ENCODE measurements at places on chromosomes 3 and 15.

- DNase-seq = peak; percentile 5
Observed at GRCh38 chr3:136856665-136857064, 5.3 kb upstream of the NCK1 start.

GRCh38 chr3:41726891-41727290 is 235.0 kb downstream of the ULK4 start:
- DNase-seq = no peak

DNA sequence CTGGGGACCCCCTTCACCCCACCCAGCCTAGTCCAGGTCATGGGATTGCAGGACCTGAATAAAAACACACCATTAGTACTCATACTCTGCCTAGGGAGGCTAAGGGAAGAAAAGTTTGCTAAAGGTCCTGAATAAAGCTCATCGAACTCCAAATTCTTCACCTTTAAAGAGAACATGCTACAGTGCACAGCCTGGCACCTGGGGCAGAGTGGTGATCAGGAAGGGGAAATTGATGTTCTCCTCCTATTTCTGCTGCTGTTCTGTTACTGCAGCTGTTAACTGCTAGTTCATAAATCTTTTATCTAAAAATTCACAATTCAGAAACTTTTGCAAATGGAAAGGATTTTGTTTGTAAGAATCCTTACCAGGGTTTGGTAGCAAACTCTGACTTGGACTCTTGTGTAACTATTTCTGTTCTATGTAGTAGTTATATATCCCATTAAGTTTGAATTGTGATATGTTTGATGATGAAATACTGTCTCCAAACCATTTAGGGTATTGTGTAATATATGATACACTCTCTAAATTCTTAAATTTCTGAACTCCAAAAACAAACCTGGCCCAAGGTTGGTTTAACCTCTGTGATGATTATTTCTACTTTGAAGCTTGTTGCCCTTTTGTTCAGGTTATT is 27.9 kb downstream of the MCTP2 start:
- DNase-seq = no peak

DNA sequence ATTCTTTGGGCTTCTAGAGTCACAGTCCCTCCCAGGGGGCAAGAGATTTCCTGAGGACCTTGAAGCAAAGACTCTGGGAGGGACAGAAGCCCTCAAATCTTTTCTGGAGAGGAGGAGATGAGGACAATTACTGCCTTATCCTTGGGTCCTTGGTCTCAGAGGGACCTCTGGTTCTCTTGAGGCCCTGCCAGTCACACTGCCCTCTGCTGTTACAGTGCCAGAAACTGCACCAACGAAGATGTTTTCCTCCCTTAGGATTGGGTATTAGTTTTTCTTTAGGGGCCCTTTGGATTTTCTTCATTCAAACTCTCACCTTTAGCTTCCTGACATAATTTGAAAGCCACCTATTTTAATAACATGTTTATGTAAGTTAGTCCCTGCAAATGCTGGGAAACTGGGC is 58.2 kb upstream of the SCN5A start:
- no peak for DNase-seq

- DNase-seq = no peak
Observed at GRCh38 chr3:129602730-129603560, 3.5 kb downstream of the PLXND1 start.

- no peak for DNase-seq
Observed at GRCh38 chr3:127529346-127530188, 61.0 kb downstream of the TPRA1 start.

DNA sequence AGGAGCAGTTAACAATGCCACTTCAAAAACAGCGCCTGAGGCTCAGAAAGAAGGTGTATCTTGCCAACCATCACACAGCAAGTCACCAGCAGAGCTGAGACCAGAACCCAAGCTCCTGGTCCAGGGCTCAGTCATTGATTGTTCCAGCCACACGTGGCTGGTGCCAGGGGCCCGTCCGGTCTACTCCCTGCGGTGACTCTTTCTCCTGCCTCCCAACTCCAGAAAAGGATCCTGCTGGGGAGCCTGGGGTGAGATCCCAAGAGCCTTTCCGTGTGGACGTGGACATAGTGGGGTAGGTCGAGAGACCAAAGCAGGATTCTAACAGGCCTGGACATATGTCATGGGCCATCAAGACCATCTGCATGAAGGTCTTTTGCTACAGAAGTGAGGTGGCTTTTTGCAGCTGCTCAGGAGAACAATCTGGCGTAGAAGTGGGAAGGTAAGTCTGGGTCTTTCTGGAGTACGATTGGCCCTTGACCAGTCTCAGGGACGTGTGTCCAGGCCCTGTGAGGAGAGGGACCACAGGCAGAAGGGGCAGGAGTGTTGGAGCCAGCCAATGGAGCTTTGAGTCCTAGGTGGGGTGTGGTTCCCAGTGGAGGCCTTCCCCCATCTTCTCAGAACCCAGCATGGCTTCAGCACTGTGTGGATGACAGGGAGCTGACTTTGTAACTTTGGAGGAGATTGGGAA is 105.4 kb downstream of the HMG20A start:
- no peak for DNase-seq

- DNase-seq = no peak
Observed at GRCh38 chr3:50296721-50297383, 2.4 kb downstream of the HYAL3 start.

DNA sequence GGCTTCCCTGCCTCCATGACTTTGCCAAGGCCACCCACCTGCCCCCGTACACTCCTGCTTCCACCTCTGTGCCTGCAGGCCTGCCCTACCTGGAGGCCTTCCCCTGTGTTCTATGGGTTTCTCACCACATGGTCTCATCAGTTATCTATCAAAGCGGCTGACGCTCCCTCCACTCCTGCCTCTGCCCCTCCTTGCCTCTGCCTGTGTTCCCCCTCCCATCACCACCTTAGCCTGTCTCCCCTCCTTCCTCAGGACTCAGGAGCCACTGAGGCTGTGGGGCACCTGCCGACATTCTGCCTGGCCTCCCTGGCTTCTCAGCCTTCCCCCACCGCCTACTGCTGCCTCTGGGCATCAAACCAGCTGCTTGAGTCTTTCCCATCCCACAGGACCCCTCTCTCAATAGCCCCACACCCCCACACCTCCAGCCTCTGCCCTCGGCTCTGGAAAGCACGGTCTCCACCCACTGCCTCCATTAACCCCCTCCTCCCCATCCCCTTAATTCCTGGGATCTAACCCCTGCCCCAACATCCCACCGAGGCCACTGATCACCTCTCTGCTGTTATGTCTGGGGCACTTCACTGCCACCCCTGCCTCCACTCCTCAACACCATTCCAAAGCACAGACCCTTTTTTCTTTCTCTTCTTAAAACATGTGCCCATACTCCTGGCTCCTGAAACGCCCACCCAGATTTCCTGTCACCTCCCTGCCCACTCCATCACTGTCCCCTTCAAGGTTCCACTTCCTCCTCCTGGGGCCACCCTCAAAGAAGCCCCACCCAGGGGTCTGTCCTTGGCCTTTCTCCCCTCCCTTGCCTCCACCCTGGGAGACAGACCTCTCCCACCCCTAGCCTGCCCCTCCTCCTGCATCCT is 24.4 kb upstream of the CYP11A1 start:
- DNase-seq = no peak

DNA sequence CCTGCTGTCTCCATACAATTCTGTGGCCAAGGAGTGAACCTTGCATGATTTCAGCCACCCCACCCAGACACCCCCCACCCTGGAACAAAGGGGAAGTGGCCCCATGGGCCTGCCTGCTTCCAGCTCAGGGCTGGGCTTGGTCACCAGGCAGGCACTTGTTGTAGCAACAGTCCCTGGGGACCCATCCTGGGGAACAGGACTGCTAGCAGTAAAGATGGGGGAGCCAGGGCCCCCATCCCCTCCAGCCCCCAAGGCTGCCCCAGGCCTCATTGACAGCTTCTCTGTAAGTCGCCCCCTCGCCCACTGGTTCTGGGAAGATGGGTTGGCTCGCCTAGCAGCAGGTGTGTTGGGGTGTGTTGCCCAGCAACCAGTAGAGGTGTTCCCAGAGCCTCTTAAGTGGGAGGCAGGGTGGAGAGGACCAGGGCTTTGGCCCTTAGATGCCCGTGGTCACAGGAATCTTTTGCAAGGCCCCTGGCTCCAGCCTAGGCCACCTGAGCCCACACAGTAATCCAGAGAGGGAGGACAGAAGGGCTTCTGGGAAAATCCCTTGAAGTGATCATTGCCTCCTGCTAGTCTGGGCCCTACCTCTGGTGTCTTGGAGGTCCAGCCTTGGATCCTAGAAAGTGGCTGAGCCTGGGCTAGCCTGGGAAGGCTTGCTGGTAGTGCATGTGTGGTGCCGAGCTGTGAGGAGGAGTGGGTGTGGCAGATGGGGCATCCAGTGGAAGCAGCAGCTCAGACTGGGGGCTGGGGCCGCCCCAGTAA is 48.9 kb downstream of the CYP11A1 start:
- DNase-seq = peak; percentile 92

GRCh38 chr3:112382543-112383160 is 49.7 kb downstream of the CD200 start:
- no peak for DNase-seq

DNA sequence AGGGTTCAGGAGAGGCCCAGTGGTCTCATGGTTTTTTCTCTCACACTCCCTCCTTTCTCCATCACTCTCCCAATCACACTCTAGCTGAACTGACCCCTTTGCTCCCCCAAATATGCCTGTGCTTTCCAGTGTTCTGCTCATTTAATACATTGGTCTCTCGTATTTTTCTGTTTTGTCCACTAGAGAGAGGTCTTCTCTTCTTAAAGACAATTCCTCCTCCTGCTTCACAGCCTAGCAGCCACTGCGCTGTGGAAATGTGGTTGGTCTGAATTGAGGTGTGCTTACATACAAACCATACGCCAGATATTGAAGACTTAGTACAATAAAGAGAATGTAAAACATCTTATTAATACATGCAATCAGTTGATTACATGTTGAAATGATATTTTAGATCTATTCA is 60.6 kb upstream of the XCR1 start:
- no peak for DNase-seq

GRCh38 chr3:132265028-132265427 is 52.2 kb upstream of the ACP3 start:
- no peak for DNase-seq

DNA sequence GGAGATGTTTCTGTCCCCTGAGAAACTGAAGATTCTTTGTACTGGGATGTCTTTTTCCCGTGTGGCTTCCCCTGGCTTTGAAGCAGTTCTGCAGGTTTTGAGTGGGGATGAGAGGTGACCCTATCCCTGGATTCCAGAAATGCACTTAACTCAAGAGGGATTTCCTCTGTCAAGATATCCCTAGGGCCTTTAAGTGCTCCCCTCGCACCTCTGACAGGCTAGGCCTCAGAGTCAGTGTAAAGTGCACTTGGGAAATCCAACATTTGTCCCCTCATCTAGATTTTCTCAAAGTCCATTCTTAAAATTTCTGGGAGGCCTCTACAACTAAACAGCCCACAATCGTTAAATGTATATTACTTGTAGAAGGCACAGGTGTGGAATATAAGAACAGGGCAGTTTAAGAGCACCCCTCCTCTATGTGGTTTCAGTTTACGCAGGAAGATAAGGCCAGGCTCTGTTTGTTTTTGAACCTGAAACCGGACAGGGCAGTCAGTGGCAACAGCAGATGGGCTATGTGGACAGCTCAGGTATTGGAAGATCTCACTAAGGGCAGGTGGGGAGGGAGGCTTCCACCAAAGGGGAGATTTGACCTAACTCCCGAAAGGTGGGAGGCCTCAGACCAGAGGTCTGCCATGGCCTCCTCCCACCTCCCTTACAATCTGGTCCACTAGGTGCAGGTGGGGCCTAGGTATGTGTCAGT is 4.8 kb downstream of the C3orf52 start:
- DNase-seq = peak; percentile 45

- DNase-seq = no peak
Observed at GRCh38 chr15:79166311-79166955, 75.9 kb upstream of the RASGRF1 start.

GRCh38 chr15:83435782-83436181 is 11.4 kb upstream of the SH3GL3 start:
- no peak for DNase-seq

- peak; percentile 6 for DNase-seq
Observed at GRCh38 chr15:89999676-90000185, 1.4 kb upstream of the ZNF710 start.

DNA sequence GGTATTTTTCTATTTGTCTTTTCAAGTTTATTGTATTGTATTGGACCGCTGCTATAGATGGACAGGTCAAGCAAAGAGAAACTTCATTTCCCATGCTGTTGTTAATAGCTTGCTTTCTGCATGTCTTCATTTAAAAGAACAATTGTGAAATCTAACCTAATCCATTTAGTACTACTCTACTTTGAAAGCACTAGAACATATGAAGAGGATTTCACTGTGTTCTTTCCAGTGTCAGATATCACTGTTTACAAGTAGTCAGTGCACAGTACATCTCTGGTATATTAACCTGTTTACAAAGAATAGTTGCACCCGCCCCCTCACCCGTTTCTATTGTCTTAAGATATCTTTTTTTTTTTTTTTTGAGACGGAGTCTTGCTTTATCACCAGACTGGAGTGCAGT is 21.8 kb upstream of the EDEM1 start:
- DNase-seq = no peak

GRCh38 chr3:185498503-185499396 is at the start of gene TMEM41A:
TSS of gene TMEM41A (minus strand) at chr3:185499035. CDS start at chr3:185498961, 74 bp downstream.
- DNase-seq = peak; percentile 97

DNA sequence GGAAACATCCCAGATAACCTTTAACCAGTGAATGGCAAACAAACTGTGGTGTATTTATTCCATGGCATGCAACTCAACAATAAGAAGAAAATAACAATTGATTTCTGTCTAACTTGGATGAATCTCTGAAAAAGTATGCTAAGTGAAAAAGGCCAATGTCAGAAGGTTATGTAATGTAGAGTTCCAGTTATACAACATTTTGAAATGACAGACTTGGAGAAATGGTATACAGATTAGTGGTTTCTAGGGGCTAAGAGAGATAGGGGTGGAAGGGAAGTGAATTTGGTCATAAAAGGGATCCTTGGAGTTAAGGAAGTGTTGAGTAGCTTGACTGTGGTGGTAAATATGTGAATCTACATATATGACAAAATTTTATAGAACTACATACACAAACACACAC is 269.4 kb upstream of the SUCLG2 start:
- DNase-seq = no peak

DNA sequence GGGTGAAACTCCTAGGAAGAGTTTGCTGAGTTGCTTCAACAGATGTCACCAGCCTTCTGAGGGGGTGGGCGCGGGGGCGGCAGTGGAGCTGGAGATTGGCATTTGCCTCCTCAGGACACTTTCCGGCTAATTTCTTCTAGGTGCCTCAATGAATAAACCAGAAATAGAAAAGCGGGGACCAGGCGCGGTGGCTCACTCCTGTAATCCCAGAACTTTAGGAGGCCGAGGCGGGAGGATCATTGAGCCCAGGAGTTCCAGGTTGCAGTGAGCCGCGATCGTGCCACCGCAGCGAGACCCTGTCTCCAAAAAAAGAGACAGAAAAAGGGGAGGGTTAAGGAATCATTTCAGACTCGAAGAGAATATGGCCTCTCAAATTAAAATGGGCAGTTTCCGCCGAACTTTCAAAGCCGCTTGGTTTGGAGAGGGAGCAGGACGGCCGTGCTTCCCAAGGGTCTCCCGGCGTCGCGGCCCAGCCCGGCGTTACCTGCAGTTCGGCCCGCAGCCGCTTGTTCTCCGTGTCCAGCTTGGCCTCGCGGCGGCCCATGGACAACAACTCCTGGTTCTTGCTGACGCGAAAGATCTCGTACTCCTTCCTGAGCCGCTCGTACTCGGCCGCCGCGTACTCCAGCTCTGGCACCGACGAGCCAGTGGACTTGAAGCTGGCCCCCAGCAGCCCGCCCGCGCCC is 587 bp downstream of the NPHP3 start:
- DNase-seq = peak; percentile 57

- peak; percentile 89 for DNase-seq
Observed at GRCh38 chr15:44066211-44066827, 128.8 kb downstream of the FRMD5 start.
